ENCODE measurements at places on chromosomes 16 and 17.

GRCh38 chr16:30658731-30659506 is 688 bp downstream of the FBRS start:
- DNase-seq = peak; percentile 99

GRCh38 chr16:10984509-10984908 is 40.1 kb downstream of the CLEC16A start:
- no peak for DNase-seq

- no peak for DNase-seq
Observed at GRCh38 chr16:56212144-56212543, 20.9 kb downstream of the GNAO1 start.

GRCh38 chr16:53922807-53923571 is 219.0 kb downstream of the FTO start:
- no peak for DNase-seq

- DNase-seq = no peak
Observed at GRCh38 chr17:1918346-1919162, 88.7 kb downstream of the RPA1 start.

DNA sequence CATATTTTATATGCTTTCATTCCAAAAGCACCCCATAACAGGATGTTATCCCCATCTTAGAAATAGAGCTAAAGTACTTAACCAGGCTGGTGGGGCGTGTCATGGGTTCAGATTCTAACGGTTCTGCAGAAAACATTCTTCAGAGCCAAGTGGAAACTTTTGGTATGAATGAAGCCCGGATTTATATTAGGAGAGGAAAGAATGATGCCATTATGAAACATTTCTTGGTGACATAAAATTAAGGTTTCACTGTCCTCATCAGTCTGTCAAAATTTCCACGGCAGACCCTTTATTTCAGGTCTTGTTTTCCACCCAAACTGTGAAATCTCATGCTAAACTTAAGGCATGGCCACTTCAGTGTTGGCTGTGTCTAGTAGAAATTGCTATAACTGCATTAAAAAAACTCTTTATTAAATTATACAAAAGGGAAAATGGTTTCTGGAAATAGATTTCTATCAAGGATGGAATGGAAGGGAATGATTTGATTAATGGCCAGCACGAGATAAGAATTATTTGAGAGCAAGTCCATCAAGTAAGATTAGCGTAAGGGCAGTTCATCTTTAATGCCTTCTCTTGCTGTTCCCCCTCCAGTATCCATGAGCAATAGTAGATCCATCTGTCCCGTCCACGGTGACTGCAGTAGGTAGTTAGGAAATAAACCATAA is 11.7 kb downstream of the PRKCA start:
- DNase-seq = no peak

GRCh38 chr16:15457400-15457799 is 23.0 kb downstream of the BMERB1 start:
- no peak for DNase-seq

DNA sequence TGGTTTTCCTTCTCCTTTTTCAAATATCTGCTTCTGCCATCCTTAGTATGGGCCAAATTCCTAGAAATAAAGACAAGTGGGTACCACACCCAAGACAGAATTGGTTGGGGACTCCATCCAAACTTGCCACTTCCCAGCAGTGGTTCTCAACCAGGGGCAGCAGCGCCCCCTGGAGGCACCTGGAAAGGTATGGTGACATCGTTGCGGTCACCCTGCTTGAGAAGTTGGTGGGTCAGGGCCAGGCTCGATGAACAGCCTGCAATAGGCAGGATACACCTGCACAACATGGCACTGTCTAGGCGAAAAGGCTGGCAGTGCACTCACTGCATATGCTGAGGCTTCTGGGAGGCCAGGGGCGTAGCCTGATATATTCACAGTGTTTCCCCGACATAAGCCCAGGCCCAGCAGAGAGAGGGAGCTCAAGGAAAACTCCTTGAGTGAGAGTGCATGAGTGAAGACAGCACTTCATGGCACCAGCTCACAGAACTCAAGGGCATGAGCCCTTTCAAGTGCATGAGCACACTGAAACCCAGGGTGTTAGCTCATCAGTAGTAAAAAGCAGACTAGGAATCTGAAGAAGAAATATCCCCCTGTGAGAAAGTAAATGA is 57.7 kb downstream of the CMC2 start:
- peak; percentile 59 for DNase-seq

- no peak for DNase-seq
Observed at GRCh38 chr17:673200-673681, 41.4 kb downstream of the VPS53 start.

GRCh38 chr17:77427391-77427991 is 286.7 kb downstream of the SEC14L1 start:
- no peak for DNase-seq

- DNase-seq = no peak
Observed at GRCh38 chr16:66905633-66906539, 12.8 kb downstream of the CDH16 start.

DNA sequence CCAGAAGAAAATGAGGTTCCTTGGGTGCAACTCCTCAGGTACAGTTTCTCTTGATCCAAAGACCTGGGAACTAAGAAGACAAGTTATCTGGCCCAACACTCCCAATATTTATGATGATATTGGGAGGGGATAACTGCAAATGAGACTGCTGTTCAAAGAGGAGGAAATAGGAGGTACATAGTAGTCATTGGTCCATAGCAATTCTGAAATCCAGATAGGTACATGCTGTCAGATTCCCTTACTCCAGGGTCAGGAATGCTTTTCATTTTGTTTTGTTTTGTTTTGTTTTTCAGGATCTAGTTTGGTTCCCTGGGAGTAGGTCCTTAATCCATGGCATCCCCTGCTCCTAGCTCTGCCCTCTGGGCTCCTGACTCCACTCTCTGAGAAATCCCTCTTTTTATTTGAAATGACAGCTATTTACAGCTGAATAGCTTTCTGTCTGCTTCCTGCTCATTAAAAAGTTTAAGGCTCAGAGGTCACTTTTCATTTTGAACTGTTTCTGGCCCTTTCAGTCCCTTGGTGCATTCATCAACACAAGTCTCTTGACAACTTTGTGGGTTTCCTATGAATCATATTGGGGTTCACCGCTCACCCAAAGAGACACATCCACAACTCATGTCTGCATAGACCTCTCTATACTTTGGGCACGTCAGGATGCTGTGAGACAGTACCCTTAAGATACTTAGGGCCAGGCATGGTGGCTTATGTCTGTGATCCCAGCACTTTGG is 110.2 kb upstream of the C17orf78 start:
- DNase-seq = no peak

- DNase-seq = no peak
Observed at GRCh38 chr16:7629571-7629970, 296.9 kb downstream of the RBFOX1 start.

- DNase-seq = no peak
Observed at GRCh38 chr17:43020030-43020621, 2.1 kb downstream of the VAT1 start.

- no peak for DNase-seq
Observed at GRCh38 chr17:71993363-71993762, 127.5 kb upstream of the SOX9 start.

DNA sequence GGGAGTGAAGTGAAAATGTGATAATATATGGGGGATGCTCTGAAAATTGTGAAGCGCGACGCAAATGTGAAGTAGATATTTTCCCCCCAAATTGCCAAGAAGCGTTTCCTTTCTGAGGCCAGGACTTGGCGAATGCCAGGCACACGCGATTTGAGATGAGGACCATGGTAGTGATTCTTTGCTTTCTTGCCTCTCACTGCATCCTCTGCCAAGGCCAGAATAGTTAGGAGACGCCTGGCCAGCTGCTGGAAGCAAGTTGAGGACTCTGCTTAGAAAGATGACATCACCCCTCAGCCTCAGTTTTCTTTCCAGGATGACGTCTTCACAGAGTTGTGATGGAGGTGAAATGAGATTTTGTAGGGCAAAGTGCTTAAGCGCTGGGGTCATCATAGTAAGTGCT is 25.9 kb downstream of the PIPOX start:
- DNase-seq = peak; percentile 48

- DNase-seq = no peak
Observed at GRCh38 chr16:84295203-84295860, 654 bp downstream of the WFDC1 start.

DNA sequence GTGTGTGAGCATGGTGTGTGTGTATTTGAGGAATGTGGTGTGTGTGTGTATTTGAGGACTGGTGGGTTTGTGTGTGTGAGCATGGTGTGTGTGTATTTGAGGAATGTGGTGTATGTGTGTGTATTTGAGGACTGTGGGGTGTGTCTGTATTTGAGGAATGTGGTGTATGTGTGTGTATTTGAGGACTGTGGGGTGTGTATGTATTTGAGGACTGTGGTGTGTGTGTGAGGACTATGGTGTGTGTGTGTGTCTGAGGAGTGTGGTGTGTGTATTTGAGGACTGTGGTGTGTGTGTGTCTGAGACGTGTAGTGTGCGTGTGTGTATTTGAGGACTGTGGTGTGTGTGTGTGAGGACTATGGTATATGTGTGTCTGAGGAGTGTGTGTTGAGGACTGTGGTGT is 18.0 kb upstream of the CACNG1 start:
- no peak for DNase-seq

DNA sequence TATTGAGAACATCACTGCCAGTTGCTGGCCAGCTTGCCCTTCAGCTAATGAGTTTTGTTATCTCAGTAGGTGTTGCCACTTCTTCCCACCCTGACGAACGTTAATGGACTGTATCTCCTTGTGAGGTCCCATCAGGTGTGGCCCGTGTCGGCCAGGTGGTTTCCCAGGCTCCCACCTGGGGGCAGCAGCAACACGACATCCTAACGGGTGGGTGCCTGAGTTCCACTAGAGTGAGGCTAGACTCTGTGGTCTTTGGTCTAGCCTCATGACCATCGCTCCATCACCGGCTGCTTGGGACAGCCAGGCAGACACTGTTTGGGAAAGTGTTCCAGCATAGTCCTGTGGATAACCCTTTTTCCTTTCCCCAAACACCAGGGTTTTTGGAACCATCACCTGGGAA is 45.6 kb upstream of the LCMT1 start:
- DNase-seq = no peak

DNA sequence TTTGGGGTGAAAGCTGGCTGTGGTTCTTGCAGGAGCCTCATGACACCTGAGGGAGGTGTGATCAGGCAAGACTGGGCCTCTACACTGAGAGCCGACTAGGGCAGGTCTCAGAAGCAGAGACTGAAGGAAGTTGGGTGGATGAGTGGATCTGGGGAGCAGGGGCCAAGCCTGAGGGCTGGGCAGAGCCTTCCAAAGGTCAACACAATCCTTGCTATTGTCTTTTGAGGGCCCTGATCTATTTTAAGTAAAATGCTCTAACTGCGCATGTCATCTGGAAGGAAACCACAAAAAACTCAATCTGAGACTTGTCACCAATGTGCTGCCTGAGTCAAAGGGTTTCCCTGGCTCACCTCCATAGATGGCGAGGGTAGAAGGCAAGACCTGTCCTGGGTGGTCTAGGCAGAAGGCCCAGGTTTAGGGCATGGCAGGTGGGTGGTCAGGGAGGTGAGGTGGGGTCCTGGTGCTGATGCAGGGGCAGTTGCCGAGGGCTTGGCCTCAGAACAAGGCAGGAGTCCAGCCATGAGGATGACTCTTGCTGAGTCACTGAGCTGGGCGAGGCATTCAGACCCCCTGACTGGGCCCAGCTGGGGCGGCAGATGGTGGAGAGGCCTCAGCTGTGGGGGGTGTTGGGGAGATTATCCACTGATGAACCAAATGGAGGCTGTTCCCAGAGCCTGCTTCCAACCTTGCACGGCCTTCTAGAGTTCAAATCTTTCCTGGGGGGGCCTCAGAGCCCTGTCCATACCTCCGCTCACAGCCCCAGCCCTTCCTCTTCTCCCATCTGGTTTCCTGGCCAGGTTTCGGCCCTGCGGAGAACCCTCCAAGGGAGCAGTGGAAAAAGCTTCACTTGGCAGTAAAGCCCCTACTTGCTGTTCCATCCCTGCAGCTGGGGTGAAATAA is 5.1 kb downstream of the MVP start:
- DNase-seq = peak; percentile 83

- no peak for DNase-seq
Observed at GRCh38 chr17:82835766-82836512, 3.9 kb downstream of the ZNF750 start.

DNA sequence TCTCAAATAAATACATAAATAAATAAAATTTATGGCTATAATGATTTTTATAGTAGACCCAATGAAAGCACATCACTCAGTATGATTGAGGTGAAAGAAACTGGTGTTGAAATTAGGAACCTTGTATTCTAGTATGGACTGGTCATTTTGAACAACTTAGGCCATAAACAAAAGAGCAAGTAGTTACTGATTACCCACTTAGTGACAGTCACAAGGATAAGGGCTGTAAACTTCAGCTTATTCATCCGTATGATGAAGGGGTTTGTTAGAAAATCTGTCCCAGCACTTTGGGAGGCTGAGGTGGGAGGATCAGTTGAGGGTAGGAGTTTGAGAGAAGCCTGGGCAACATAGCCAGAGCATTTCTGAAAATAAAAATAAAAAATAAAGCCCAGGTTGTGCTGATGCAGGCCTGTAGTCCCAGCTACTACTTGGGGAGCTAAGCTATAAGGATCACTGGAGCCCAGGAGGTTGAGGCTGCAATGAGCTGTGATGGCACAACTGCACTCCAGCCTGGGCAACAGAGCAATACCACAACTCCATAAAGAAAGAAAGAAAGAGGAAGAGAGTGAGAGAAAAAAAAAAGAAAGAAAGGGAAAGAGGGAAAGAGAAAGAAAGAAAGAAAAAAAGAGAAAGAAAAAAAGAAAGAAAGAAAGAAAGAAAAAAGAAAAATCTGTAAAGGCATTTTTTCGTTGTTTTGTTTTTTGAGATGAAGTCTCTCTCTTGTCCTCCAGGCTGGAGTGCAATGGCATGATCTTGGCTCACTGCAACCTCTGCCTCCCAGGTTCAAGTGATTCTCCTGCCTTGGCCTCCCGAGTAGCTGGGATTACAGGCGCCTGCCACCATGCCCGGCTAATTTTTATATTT is 4.2 kb upstream of the SPAG9 start:
- DNase-seq = no peak

GRCh38 chr16:86252596-86252995 is 257.7 kb upstream of the FOXF1 start:
- DNase-seq = no peak

GRCh38 chr17:30922235-30923030 is 688 bp downstream of the ADAP2 start:
- no peak for DNase-seq

GRCh38 chr16:87350681-87351319 is 32.8 kb downstream of the FBXO31 start:
- DNase-seq = no peak

DNA sequence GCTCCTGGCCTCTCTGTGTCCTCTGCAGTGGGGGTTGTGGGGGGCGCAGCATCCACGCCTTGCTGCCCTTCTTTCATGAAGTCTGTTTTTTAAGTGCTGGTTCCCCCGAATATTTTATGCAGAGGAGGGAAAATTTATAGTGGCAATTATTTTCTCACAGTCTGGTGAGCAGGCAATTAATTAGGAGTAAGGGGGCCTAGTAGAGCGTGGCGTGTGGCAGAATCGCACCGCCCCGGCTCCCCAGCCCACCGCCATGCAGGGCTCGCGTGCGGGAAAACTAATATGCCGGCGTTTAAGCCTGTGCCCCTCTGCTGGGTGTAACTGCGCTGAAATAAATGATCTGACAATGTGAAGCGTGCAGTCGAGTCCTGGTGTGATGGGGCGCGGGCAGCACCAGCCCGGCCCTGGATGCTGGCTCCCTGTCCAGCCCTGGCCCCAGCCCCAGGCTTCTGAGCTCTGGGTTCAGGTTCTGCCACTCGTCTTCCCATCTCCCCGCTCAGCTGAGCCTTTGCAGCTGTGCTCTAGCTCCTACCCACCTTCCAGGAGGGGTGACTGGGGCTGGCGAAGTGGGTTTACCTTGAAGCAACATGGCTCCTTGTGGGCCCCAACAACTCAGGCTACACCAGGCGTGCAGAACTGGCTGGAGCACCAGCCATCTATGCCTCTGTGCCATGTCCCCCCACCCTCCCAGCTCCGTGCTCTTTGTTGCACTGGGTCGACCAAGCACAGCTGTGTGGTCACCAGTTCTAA is 13.8 kb downstream of the ENGASE start:
- DNase-seq = no peak
